Stimulated activated CD4-positive, alpha-beta T cell treated with anti-CD3 and anti-CD28 coated beads, Interleukin-15, amount 100 ng/mL, for 48 hours (primary cell): ENCODE measurements at places on chromosomes 4 and X.

DNA sequence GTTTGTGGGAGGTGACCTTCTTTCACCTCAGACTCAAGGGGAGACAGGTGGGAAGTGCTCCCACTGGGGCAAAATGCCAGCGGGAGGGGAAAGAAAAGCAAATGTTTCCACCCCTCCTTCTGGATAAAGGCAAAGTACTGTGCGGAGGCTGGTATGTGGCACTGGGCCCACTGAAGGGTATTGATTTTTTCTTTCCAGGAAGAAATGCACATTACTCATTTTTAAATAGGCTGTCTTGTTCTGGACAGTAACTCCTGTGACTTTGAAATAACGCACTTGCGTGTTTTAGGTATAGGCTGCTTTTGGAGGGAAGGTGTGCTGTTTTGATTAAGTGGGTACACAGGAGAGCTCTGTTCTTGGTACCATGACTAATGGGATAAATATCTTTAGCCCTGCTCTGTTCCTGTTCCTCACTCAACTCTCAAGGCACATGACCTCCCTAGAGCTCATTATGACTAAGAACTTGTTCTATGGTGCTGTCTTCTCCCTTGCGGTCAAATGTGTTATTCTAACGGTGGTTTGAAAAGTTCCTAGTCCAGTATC is 40.7 kb upstream of the MBTPS2 start:
- DNase-seq, result no peak

- no peak for DNase-seq
Observed at GRCh38 chrX:276581-277201, 4.5 kb upstream of the PLCXD1 start.

DNA sequence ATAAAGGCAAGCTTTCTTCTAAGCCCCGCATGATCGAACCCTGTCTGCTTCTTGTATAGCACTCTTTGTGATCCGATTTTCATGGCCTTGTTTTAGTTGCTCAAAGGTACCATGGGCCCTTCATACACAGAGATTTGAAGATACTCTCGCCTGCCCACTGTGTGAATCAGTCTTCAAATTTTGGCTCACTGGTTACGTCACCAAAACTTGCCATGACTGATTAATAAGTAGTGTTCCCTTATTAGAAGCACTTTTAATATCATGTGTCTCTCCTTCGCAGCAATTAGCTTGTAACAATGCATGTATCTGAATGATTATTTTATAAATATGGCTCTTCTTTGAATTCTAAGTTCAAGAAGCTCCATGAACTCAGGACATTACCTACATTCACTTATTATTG is 880.5 kb downstream of the STPG2 start:
- DNase-seq, result no peak

- DNase-seq, result no peak
Observed at GRCh38 chr4:159065513-159066240, 37.2 kb upstream of the RAPGEF2 start.

- DNase-seq, result no peak
Observed at GRCh38 chr4:1786544-1787362, 6.3 kb upstream of the FGFR3 start.

GRCh38 chr4:186307916-186308315 is 41.9 kb downstream of the F11 start:
- DNase-seq, result no peak

- no peak for DNase-seq
Observed at GRCh38 chr4:113561092-113561491, 200.4 kb downstream of the CAMK2D start.

DNA sequence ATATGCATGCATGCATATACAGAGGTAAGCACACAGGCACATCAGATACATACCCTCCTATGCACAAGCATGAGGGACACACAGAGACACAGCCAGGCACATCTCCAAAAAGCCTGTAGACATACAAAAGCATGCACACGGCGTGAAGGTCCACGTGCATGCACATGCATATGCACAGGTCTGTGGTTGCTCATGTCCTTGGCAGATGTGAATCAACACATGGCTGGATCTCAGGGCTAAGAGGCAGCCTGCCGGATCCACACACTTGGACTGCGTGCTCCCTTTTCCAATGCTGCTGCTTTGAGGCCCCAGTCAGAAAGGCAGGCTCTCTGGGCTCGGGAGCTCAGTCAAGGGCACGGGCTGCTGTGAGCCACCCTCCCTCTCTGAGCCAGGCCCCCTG is 3.6 kb downstream of the STARD8 start:
- DNase-seq, result no peak

- DNase-seq, result no peak
Observed at GRCh38 chr4:129167640-129168260, 71.8 kb downstream of the C4orf33 start.

GRCh38 chrX:44314808-44315207 is 28.7 kb downstream of the EFHC2 start:
- no peak for DNase-seq

DNA sequence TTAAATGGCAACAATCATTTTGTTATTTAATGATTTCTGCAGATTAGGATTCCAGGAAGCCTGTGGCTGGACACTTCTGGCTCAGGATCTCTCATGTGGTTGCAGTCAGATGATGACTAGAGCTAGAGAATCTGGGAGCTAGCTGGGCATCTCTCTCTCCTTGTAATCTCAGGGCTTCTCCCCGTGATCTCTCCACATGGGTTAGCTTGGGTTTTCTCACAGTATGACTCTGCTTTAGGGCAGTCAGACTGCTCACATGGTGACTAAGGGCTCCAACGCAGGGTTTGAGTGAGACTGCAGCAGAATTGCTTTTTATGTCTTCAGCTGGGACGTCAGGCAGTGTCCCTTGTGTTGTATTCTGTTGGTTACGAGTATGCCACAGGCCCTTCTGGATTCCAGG is 361.4 kb downstream of the CBLL2 start:
- no peak for DNase-seq

GRCh38 chr4:31545755-31546154 is 825.6 kb downstream of the PCDH7 start:
- DNase-seq, result no peak

DNA sequence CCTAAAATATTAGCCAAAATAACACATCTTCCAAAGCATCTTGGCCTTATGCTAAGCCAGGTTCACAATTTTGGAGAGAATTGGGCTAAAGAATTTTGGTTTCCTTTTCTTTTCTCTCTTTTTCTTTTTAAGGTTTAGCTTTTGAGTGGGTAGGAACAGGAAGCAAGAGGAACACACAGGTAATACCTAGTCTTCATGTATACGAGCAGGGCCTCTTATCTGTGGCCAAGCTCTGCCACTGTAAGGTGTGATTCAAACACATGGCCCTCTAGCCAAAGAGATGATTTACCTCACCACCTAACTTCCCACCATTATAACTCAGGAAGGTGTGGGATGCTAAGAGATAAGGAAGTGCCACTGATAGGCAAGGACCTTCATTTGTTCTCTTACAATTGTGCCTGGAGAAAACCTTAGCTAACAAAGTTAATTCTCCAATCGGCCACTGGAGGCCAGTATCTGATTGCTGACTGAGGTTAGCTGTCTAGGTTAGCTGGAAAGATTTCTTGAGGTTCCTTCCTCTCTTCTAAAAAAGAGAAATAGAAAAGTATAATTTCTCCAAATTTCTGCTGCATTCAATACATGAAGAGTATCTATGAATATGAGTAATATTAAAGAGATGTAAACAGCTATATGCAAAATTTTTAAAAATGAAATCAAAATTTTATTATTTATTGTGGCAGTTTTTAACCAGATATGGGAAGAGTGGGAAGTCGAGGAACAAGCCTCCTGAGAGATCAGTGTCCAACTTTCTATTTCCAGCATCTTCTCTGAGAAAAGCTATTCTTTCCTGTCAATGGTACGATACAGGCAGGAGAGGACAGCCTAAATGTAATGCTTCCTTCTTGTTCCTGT is 30.1 kb upstream of the BBS7 start:
- peak; percentile 34 for DNase-seq

- no peak for DNase-seq
Observed at GRCh38 chr4:173521467-173522159, 8.4 kb downstream of the HAND2 start.

DNA sequence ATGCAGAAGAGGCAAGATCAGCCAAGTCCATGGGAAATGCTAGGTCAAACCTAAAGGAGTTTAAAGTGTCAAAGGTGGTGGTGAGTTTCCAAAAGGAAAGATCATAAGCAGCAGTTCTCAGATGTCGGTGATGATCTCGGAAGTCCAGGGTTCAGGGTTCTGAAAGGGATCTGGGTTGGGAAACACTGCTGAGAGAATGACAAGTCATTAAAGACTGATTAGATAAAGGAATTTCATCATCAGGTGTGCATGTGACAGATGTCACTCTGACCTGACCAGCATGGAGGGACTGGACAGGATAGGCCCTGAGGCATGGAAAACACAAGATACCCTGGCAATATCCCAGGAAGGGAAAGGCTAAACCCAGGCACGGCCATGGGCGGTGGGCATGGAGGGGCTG is 195.7 kb upstream of the TBL1X start:
- DNase-seq, result no peak

- DNase-seq, result no peak
Observed at GRCh38 chr4:16116019-16116418, 32.2 kb upstream of the PROM1 start.

DNA sequence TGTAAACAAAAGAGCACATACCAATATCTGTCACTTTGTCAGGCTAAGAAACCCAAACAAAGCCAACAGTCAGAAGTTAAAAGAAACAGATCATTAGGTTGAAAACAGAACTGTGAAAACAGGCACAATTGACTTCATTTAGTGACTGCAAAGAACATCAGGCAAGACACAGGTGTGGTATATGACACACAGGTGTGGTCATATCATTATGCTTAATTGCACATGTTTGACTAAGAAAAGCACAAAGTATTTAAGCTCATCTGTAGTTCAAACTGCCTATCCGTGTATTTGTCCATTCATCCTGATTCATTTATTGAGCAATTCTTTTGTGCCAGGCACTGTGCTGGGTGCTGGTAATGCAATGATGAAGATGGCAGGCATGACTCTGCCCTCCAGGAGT is 150.7 kb downstream of the DEFB131A start:
- DNase-seq, result no peak

DNA sequence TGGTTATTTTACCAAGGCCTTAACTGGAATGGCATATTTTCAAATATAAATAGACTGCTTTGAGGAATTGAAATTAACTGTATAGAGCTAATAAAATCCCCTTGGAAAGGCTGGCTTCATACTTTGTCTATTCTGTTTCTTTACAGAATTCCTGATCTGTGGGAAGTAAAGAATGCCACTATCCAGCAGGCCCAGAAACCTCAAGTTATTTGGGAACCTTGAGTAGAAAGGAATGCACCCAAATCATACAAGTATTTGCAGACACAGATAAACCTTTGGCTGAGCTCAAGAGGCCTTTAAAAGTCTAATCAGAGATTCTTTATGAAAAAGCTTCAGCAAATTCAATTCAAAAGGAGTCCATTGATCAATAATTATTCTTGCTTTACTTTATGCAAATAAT is 975.7 kb upstream of the PABPC4L start:
- DNase-seq, result no peak

- DNase-seq, result no peak
Observed at GRCh38 chr4:82031376-82031927, 342.3 kb downstream of the HNRNPD start.

DNA sequence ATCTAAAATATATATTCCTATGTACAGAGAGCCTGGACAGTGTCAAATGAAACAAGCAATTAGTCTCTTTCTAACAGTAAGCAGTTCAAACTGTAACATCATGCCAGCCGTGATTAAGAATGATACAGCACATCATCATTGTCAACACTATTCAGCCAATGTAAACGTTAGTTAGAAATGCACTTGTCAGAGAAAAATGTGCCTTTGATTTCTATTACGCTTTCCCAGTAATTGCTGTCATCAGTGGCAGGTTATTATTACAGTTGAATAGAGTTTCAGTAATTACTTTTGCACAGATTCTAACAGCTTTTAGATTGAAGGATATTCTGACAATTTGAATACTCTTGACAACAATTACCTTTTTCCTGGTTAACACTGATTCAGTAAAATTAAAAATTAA is 1007.1 kb downstream of the SH3BGRL start:
- no peak for DNase-seq

DNA sequence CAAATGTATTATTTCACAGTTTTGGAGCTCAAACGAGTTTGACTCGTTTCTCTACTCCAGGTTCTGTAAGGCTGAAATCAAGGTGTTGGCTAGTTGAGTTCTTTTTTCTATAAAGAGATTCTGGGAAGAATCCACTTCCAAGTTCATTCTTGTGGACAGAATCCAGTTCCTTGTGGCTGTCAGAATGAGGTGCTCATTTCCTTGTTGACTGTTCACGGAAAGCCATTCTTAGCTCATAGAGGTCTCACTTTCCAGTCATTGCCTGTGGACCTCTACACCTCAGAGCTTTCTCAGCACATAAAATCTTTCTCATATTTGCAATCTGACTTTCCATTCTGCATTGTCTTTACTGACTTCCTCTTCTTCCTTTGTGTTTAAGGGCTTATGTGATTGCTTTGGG is 62.9 kb downstream of the SYTL5 start:
- DNase-seq, result no peak

GRCh38 chrX:103310555-103311398 is at the start of gene BEX2:
TSS of gene BEX2 (minus strand) at chrX:103310990. CDS start at chrX:103309976, 1,014 bp downstream.
- peak; percentile 81 for DNase-seq

DNA sequence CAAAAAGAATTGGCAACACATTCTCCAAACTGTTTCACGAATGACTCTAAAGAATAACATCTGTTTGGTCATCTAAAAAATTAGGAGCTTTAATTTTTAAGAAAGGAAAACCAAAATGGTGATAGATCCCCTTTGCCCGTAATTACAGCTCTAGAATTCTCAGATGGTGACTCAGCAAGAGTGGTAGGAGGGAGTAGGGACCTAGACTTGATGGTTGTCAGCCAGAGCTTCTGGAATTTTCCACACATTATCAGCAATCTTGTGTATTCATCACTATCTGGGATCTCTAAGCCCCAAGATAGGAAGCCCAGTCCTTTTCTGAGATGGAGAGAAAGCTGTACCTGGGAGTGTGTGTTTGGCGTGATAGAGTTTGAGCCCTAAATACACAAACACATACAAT is 103.9 kb upstream of the RAB40AL start:
- no peak for DNase-seq

GRCh38 chr4:95637043-95637600 is 88.3 kb upstream of the UNC5C start:
- no peak for DNase-seq

DNA sequence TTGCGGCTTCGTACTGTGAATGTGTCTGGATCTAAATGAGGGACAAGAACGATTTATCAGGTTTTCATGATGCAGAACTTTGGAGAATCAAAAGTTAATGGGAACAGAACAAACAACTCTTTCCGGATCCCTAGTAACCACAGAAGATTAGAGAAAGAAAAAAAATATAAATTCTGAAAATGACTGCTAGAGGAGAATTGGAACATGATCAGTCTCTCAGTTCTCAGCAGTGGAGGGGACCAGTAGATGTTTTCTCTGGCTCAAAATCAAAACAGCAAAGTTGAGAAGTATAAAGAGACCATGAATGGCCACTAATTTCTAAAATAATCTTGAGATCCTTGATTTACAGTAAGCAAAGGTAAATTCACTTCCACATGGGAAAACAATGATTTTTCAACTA is 38.1 kb upstream of the GK2 start:
- no peak for DNase-seq

- no peak for DNase-seq
Observed at GRCh38 chr4:173135241-173135847, 33.3 kb upstream of the GALNT7 start.
